ELR (cell line): ENCODE measurements at places on chromosomes 13 and 19.

DNA sequence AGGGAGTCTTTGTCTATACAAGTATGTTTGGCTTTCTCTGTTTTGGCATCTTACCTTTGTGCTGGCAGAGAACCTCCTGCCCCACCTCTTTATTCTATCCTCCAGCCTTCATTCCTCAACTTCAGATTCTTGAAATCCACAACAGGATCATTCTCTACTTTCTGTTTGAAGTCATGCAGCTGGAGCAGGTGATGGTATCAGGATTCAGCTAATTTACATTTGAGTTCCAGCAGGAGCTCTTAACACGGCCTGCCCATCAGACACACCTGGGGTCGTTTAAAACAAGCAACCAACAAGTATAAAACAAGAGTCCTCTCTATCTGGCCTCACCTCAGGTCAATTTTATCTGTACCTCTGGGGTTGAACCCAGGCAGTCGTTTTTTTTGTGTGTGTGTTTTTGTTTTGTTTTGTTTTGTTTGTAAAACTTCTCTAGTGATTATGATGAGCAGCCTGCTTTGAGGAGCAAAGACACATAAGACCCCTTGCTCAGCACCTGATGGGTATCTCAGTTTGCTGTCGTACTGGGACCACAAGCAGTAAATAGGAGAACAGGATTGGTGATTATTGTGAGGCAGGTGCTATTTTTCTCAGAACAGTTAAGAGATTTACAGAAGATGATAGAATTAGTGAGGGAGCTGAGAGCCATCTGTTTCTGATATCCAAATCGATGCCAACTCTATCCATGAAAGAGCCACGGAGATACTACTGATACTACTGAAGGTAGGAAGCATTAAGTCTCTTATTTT is 78.4 kb downstream of the GPC6 start:
- DNase-seq, result no peak

DNA sequence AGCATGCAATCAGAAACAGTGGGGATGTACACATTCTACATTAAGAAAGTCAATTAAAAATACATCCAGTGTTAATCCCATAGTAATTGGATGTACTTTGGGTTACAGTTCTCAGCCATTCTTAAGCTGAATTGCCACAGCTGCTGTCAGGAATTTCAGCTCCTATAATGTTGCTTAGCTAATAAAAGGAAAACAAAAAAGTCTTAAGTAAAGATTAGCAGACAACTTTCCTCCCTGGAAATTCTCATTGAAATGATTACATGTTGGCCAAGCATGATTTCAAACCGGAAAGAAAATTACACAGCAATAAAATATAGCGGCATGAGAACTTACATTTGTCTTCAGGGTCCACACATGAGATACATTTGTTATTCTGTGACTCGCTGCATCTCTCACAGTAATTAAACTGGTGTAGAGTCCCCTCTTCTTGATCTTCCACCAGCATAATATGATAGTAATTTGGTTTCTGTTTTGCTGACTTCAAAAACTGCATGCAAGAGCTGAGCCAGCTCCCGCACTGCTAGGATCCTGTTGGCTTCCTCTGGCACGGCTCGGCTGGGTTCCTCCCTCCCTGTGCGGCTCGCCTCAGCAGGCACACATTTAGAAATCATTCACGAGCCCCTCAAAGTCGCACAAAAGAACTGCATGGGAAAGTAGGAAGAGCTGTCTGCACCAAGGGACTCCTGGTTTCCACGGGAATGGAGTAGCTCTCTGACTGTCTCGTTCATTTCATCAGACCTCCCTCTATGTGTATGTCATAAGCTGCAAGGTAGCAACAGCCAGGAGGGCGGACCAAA is at the start of gene HTR2A:
Gene HTR2A (minus strand): TSS at position 713 of the 797 bp plus-strand sequence. CDS start 1,147 bp downstream, outside the sequence.
- DNase-seq, result peak; percentile 45

- no peak for DNase-seq
These were observed 2.2 kb downstream of the TJP3 start for GRCh38 chr19:3710265-3710812.

DNA sequence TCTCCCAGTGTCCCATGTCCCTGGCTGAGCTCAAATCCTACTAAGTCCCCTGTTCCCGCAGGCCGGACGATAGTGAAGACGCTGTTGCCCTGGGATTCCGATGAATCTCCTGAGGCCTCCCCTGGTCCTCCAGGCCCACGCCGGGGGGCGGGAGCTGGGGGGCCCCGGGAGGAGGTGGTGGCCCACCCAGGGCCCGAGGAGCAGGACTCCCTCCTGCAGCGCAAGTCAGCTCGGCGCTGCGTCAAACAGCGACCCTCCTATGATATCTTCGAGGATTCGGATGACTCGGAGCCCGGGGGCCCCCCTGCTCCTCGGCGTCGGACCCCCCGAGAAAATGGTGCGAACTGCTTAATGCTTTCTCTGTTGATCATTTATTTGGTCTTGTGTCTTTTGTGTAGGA is 5.9 kb downstream of the KMT2B start:
- no peak for DNase-seq

DNA sequence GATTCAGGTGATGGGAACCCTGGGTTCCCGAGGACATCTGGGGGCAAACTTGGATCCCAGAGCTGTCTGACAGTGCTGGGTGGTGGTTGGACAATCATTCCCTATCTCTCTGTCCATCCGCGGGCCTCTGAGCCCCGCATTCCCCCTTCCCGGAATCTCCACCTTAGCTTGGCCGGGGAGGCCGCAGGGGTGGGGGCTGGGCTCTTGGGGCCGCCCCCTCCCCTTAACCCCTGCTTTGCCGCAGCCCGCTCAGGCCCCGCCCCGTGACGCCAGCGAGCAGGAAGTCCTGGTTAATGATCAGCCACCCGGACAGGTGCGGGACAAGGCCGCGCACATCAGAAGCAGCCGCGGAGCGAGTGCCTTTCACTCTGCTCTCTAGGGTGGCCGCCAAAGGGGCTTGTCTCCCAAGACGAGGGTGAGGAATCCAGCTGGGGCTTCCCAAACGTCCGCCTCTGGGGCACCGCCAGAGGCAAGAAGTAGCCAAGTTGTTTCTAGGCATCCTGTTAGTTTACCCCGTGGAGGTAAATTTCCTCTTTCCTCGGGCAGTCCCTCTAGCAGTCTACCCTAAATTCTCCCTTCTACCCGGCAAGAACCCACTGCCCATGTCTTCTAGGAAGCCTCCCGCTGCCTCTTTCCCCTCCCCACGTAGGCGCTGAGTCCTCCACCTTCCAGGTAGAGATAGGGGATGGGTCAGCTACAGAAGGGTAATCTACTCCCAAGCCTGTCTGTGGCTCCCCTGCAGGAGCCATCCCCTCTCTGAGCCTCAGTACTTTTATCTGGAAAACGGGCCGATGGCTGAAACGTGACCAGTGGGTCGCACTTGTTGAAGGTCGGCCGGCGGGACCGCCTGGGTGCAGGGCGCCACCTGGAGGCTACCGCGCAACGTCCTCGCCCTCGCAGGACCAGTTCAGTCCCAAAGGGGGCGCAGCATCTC is 3.0 kb downstream of the IRF2BP1 start:
- DNase-seq, result peak; percentile 85

GRCh38 chr13:79628463-79628862 is 147.5 kb downstream of the NDFIP2 start:
- DNase-seq, result no peak

GRCh38 chr13:97627566-97627965 is 193.6 kb downstream of the RAP2A start:
- peak; percentile 38 for DNase-seq

GRCh38 chr13:113585896-113586295 is 1.3 kb downstream of the TFDP1 start:
- no peak for DNase-seq

GRCh38 chr13:112510002-112510780 is 77.8 kb downstream of the TUBGCP3 start:
- DNase-seq, result peak; percentile 73

DNA sequence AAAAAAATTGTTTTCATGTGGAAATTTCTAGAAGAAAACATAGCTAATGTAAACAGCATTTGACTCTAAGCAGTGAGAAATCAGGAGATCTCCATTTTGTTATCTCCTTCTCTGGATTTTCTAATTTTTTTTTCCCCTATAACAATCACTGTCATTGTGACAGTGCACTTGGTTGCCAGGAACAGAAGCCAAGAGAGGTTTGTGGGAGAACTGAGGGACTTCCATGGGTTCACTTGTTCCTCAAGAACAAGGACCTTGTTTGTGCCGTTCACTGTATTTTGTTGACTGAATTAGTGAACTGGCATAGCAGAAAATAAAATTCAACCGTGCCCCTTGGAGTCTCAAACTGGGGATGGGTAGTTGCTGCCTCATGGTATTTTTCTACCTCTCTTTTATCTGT is 17.1 kb downstream of the SHISA7 start:
- DNase-seq, result no peak

GRCh38 chr13:99277629-99278028 is 19.4 kb upstream of the GPR18 start:
- no peak for DNase-seq

DNA sequence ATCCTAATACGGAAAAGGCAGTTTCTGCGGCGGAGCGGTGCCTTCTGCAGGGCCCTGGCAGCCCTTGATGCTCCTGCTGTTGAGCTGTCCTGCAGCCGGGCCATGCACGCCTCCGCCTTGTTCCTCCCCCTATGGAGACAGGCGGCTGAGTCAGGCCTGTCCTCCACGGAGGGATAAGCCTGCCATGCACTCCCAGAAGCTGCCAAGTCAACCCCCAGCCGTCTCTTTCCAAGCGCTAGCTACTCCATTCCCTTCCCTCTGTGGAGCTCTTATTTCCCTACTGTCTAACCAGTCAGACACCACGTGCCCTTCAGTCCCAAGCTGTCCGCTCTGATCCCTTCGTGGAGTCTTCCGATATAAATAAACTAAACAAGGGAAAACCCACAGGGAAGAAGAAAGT is 197.0 kb downstream of the COL4A1 start:
- DNase-seq, result peak; percentile 86

GRCh38 chr19:21472507-21472906 is 32.9 kb upstream of the ZNF429 start:
- no peak for DNase-seq

GRCh38 chr13:86155756-86156155 is 356.5 kb upstream of the SLITRK6 start:
- no peak for DNase-seq

DNA sequence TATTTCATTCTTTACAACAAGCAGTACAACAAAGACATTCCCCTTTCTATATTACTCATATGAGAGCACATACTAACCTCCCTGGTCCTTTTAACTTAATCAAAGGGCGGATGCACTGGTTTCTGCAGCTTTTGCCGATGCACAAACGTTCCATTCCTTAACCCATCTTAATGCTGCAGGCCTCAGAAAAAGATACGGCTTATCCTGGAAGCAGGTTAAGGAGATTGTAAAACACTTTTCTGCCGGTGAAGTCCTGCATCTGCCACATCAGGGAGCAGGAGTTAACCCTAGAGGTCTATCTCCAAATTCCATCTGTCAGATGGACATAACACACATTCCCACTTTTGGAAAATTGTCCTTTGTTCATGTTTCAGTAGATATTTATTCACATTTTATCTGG is 11.5 kb upstream of the ZNF814 start:
- DNase-seq, result no peak

DNA sequence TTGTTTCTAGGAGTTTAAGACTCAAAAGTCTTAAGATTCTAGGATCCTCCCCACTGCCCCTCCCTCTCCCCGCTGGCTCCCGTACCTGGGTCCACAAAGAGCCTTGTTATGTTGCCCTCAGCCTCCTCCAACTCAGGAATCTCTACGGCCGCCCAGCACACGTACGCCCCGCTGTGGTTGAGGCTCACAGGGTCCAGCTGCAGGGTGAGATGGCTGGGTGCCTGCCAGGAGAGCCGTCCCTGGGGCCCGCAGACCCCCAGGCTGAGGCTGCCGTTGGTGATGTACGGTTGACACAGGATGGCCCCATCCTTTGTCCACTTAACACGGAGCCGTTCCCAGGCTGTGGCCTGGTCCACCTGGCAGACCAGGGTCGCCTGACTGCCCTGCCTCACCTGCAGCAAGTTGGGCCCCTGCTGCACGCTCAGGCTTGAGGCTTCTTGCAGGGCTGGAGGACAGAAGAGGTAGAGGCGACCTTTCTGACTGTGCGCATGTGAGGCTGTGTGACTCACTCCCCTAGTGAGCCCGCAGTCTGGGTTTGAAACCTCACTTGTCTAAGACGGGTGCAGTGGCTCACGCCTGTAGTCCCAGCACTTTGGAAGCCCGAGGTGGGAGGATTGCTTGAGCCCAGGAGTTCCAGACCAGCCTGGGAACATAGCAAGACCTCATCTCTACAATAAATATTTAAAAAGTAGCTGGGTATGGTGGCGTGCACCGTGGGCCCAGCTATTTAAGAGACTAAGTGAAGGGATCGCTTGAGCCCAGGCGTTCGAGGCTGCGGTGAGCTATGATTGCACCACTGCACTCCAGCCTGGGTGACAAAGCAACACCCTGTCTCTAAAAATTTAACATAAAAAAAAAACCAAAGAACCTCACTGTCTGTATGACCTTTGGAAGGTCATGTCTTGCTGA is 4.0 kb downstream of the TMIGD2 start:
- DNase-seq, result peak; percentile 37

GRCh38 chr19:8705742-8706141 is 7.1 kb upstream of the ACTL9 start:
- no peak for DNase-seq

DNA sequence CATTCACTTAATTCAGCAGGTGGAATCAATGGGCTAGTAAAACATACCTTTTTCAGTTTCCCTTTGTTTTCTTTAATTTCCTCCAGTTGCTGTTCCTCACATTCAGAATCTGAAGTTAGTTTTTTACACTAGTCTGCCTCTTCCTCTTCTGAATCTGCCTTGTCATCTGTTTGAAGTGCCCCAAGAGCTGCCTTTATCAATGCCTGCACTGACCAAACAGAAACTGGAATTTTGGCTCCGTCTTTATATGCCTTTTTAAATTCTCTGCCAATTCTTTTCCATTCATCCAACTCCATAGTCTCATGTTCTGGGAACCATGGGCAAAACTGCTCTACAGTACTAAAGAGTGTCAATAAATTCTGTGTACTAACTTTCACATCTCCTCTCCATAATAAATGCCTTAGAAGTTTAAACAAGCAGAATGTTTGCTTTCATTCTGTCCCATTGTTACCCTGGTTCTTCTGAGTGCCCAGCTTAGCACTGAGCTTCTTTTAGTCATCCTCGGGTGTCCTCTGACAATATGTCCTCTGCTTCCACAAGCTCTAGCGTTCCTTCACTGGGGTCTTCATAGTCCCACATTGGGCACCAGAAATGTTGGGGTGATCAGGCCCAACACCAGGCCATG is 154.2 kb downstream of the ZNF486 start:
- no peak for DNase-seq

- DNase-seq, result peak; percentile 60
These were observed 589 bp downstream of the R3HDM4 start for GRCh38 chr19:912181-913079.

- peak; percentile 45 for DNase-seq
These were observed 443 bp downstream of the TBXA2R start for GRCh38 chr19:3606174-3606689.

- no peak for DNase-seq
These were observed 92.1 kb downstream of the RGCC start for GRCh38 chr13:41549491-41549890.

DNA sequence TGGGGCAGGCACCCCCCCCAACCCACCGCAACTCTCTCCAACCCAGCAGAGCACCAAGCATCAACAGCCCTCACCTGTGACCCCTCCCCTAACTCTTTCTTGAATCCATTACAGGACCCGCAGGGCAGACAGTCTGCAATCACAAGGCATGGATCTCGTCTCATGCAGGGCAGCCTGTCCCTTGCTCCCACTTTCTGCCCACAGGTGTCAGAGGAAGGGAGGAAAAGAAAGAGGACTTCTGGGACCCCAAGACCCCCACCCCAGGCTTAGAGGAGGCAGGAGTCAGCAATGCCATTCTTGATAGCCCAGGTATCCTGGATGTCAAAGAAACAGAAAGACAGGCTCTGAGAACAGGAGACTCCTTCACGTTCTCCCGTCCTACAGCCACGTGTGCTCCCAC is 47.4 kb upstream of the TUBGCP3 start:
- no peak for DNase-seq
